Neuronal stem cell (in vitro differentiated cells): ENCODE measurements at places on chromosomes 7 and 10.

DNA sequence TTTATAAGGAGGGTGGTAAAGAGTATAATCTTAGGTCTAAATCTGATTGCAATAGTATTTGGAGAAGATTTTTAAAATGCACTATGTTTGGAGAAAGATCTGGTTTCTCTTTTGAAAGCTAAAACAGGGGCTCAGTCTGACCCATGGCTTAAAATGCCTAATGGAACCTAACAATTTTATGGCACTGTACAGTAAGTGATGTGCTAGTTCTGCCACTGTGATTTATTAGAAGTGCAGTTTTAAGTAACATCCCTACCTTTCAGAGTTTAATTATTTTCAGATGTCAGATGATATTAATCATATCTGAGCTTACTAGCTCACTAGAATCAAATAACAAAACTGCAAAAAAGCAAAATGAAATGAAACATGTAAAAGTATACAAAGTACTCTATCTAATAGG, 514.7 kb upstream of the KCND2 start:
- no peak for DNase-seq

GRCh38 chr10:76398043-76398710, 966.8 kb downstream of the LRMDA start:
- no peak for DNase-seq

GRCh38 chr7:69367780-69368179, 230.5 kb upstream of the AUTS2 start:
- DNase-seq: no peak

DNA sequence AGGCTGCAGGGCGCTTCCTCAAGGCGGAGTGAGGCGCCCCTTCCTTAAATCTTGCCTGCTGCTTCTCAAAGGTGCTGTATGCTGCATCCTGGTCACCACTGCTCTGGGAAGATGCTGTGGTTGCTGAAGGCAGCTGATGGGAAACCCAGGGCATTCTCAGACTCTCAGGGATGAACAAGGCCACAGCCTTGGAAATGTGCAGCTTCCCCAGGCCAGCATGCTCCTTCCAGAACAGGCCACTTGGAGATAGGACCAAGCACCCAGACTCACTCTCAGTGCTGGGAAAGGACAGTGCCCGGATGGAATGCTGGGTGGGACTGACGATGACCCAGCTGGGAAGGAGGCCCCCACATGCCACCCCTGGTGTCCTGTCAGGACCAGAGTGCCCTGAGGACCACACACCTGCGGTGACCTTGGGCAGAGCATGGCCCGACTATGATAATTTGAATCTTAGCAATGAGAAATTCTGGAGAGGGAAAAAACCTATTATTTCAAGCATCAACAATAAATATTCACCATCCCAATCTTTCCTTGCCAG, 235.5 kb downstream of the TNS3 start:
- DNase-seq: no peak

- DNase-seq: no peak
Measured at GRCh38 chr7:37174460-37174859, 274.2 kb downstream of the ELMO1 start.

GRCh38 chr10:112649006-112649821, 202.2 kb downstream of the VTI1A start:
- DNase-seq: no peak

GRCh38 chr10:94274142-94274787, 88.5 kb downstream of the NOC3L start:
- no peak for DNase-seq

GRCh38 chr7:24869572-24869971, 110.4 kb downstream of the OSBPL3 start:
- DNase-seq: no peak

DNA sequence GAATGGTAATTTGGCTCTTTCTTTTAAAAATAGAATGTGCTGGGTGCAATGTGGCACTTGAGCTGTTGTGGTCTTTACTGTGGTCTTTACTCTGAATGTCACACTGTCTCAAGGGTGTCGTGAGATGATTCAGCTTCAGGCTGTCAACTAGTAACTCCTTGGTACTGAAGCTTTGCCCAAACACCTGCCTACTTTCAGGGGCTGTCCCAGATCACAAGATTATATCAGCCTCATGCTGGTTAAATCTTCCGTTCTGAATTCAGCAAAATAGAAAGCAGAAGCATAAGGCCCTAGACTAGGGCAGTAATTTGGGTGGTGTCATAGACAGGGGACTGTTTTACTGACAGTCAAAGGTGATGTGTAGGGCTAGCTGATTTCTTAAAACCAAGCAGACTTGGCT, 110.9 kb downstream of the BAMBI start:
- no peak for DNase-seq

DNA sequence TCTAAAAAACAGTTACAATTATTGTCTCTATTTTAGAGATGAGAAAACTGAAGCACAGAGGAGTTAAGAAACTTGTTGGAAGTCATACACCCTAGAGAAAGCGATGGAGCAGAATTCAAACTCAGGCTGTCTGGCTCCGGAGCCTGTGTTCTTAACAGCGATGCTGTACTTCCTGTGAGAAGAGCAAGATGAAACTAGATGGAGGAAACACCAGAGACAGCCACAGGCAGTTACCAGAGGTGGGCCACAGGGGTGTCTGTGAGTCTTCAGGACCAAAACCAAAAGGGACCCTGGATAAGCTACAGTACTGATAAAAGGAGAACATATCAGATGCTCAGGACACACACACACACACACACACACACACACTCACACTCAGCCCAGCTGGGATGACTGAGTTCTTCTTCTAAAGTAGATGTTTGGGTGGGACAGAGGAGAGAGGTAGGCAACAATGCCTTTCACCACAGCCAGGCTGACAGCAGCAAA, 289.2 kb downstream of the FZD1 start:
- DNase-seq: no peak

DNA sequence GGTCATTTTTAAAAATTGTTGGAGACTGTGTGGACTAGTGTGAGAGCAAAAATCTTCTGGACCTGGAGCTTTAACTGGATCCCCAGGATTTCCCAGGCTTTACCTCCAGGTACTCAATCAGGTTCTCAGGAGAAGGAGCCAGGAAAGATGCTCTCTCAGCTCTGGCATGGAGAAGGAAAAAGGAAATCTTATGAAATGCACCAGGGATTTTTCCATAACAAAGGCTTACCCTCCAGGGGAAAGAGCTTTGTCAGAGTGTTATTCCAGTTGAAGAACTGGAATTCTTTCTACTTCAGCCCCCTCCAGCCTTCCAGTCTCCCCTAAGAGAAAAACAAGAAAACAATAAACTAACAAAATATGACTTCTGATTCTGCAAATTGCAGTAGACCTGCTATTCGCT, 436.7 kb upstream of the ANKRD30A start:
- DNase-seq: no peak

- DNase-seq: no peak
Measured at GRCh38 chr10:71087622-71088021, 124.7 kb upstream of the UNC5B start.
